ENCODE measurements at places on chromosomes 1 and 21.

DNA sequence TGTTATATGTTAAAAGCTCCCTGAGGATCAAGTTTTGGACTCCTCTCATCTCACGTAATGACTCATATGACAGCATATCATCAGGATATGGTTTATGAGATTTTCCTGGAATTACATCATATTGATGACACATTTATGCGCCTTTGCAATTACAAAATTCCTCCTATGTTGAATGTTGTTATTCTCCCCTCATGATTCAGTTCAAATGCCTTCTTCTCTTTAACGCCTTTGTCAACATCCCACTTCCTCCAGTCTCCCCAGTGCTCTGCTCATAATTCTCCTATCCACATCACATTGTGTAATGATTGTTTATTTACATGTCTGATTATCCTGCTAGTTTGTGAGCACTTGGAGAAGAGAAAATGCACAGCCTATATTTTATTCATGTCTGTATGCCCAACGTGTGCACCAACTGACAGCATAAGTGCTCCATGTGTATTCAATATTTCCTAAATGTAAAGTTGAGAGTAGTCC lies 80.9 kb upstream of the BACH1 start:
- no peak for DNase-seq

- DNase-seq: no peak
Observed at GRCh38 chr1:13766592-13767564, 66.9 kb downstream of the PRDM2 start.

DNA sequence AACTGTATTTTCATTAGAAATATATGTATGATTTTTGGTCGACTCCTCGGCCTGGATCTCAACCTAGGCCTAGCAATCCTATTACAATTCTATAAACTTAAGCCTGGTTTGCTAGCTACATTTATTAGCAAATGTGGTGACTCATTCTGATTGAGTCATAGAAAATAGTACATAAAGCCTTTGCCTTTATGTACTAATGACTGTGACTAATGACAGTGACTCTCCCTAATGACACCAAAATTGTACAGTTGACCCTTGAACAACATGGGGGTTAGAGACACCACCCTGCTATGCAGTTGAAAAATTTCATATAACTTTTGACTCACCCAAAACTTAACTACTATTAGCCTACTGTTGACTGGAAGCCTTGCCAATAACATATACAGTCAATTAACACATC lies 78.9 kb downstream of the CLEC20A start:
- DNase-seq: no peak

GRCh38 chr1:76835203-76835602 lies 32.1 kb upstream of the ST6GALNAC5 start:
- DNase-seq: no peak

DNA sequence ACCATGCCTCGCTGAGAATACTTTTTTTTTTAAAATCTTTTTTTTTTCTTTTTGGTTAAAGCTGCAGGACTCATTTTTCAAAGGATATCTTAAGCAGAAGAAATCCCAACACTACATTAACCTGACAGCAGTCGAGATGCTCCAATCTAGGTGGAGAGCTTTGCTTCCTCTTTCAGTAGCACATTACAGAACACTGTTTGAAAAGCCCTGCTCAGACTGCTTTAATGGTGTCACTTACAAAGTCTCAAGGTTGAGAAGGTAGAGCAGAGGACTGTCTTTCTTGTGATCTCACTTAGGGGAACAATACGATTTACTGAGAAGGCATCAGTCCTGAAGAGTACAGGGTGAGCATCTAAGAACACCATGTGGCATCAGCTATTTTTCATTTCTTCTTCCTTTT lies 21.0 kb upstream of the CPLANE2 start:
- DNase-seq: no peak

- no peak for DNase-seq
Observed at GRCh38 chr1:109253803-109254620, 4.7 kb downstream of the CELSR2 start.

GRCh38 chr1:177700856-177701255 lies 269.0 kb downstream of the SEC16B start:
- no peak for DNase-seq

- no peak for DNase-seq
Observed at GRCh38 chr1:166353213-166353612, 186.4 kb upstream of the FAM78B start.

DNA sequence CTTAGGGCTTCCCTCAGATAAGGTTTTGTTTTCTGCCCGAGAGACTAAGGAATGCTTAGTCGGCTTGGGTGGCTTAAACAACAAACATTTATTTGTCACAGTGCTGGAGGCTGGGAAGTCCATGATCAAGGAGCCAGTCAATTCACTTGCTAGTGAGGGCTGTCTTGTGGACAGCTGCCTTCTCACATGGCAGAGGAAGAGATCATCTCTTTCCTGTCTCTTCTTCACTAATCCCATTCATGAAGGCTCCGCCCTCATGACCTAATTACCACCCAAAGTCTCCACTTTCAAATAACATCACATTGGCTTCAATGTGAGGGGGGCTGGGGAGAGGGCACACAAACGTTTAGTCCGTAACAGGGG lies 50.5 kb upstream of the IL12RB2 start:
- no peak for DNase-seq

GRCh38 chr1:41431490-41432350 lies 52.8 kb downstream of the EDN2 start:
- DNase-seq: no peak

GRCh38 chr1:38569932-38570656 lies 289.5 kb downstream of the RRAGC start:
- DNase-seq: no peak

DNA sequence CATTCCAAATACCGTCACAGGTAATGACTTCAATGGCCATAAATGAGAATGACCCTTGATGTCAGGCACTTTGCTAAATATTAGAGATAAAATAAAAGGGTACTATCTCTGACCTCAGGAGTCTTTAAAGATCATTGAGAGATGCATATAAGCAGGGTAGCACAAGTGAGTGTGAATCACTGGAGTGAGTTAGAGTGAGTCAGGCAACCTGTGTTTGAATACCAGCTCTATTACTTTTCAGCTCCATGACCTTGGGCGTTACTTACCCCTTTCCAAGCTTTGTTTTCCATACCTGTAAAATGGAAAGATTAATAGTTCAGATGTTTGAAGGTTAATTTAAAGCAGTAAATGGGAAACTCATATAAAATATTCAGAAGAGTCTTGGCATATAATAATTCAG lies 1058.0 kb upstream of the ADGRL4 start:
- DNase-seq: no peak

DNA sequence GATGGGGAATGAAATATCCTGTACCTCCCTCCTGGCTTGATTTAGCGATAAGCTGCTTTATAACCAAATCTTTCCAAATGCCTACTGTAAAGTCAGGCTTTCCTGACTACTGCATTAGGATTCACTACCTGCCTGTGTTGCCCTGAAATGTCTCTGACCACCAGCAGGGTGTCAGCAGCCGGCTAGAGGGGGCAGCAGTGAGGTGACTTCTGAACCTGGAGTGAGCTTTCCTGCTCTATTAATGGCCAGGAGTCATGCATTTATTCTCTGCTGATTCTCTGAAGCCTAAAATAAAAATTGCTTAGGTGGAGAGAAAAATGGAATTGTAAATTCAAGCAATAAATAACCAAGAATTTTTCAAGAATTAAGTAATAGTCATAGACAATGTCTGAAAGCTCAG lies 2.5 kb downstream of the BACE2 start:
- DNase-seq: no peak

DNA sequence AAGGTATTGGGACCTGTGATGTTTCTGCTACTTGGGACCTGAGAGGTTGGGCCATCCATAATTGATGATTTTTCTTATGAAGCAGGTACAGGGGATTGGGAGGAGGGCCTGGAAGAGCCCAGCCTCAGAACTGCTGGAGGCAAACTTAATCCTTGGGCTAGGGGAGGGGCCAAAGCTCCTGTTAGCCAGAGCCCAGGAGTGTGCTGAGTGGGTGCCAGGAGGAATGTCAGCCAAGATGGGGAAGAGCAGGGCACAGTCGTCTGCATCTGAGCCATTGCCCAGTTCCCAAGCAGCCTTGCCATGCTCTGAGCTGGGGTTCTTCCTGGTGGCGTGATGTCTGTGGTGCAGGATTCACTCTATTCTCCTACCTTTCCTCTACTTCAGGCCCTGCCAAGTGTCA lies 5.8 kb downstream of the MAPKAPK2 start:
- no peak for DNase-seq

DNA sequence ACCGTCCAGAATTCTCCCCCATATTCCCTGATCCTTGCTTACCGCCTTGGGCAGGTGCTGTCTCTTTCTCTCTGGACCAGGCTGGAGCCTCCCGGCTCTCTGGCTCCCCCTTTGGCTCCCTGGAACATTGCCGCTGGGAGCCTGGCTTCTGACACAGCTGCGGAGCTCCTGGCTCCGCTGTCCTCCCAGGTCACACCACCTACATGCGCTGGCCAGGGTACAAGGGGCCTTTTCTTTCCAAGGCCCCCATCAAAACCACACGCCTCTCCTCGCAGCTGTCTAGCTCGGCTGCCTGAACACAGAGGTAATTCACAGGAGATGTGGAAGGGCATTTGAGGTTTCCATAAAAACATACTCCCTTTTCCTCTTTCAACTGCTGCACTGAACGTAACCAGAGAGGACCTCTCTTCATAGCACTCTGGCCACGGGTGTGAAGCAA lies 7.5 kb upstream of the ZNF648 start:
- no peak for DNase-seq

GRCh38 chr21:29771491-29772066 lies 168.2 kb downstream of the GRIK1 start:
- no peak for DNase-seq

- no peak for DNase-seq
Observed at GRCh38 chr1:29513357-29513756, 277.0 kb downstream of the PTPRU start.

DNA sequence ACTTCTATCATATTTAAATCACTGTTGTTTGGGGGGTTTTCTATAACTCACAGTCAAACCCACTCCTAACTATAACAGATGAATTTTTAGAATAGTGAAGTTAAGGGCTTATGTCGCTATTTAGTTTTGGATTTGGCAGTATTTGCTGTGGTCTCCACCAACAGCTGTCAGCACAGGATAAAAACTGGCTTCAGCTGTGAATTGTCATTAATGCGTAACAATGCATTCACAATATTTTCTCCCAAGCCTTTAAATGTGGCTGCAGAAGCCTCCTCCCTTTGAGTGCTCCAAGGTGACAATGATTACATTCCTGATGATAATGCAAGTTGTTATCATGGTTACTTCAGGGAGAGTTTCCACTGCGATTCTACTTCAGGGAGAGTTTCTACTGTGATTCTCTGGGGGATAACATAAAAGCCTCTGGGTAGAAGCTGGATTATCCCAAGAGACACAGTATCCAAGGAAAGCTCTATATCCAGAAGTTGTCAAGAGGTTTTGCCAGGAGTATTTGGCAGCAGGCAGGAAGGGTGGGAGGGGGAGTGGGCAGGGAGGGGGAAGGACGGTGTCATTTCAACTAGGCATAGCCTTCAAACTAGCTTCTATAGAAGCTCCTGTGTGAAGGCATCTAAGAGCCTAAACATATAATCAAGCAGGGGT lies 14.9 kb upstream of the SMIM12 start:
- no peak for DNase-seq

DNA sequence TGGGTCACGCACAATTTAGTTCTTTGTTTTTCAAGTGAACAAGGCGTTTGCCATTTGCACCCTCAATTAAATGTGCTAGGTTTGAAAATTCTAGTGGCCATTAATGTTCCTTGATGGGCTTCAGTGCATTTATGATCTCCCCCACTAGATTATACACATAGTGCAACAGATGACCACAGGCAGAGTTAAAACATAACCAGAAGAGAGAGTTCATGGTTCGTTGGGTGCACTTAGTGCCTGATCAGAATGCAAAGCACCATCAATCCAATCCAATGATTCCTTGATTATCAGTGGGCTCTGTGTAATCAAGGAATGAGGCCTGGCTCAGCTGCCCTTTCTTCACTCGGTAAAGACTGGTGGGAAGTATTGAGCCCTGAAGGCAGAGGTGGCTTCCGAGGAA lies 334.5 kb downstream of the PRDM2 start:
- DNase-seq: no peak

DNA sequence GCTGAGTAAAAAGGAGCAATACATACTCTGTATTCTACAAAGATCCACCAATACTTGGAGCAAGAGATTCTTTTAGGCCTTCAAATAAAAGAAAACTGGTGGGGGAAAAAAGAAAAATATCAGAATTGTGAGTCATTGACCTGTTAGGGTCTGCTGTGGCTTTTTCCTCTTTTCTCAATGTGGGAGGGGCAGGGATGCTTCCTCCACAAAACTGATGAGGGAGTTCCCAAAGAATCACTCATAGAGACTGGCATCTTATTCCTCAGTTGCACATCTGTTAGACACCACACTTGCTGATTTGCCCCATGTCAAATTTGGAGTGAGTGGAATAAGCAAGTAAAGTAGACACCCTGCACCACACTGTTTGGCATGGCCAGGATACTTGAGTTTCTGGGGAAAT lies 16.6 kb downstream of the C1orf141 start:
- DNase-seq: no peak

DNA sequence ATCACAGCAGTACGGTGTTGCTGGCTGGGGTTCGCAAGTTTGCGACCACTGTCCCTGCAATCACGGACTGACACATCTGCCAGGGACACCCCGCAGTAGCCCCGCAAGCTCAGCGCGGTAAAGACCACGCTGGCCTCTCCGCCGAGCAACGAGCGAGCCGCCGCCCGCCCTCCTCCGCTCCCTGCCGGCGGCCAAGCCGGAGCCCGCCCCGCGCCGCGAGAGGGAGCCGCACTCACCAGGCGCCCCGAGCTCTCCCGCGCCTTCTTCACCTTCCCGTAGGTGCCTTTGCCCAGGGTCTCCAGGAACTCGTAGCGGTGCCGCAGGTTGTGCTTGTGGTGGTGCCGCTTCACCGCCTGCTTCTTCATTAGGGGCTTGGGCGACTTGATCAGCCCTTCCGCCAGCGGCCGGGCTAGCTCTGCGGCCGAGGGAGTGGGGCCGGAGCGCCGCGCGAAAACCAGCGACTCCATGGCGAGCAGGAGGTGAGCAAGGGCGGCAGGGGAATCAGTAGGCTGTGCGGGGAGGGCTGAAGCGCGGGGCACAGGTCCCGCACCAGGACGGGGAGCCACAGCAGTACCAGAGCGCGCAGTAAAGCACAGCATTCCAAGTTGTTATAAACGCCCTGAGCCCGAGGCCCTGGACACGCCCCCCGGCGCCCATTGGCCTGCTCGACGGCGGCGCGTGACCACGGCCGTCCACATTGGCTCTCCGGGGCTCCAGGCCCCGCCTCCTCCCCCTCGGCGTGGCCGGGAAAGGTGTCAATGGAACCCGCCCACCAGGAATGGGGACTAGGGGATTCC lies at the start of gene NUAK2:
Gene NUAK2 (minus strand): TSS at position 584 of the 797 bp plus-strand sequence. CDS start 117 bp downstream, at position 467.
- DNase-seq: peak; percentile 72

DNA sequence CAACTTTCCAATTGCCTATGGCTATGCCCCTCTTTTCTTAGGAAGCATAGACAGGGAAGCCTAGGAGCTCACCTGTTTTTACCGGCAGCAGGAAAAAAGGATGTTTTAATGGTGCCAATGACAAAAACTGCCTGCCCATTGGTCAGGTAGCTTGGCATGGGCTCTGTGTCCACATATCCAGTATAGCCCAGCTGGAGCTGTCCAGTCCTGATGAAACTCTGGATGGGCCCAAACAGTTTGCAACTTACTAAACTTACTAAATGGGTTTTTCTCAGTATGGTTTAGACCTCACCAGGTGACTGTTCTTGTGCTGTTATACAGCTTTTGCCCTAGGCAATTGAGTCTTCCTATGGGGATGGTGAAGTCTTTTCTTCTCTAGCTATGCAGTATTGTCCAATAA lies 711.2 kb downstream of the AMY1C start:
- no peak for DNase-seq

GRCh38 chr1:240486611-240487010 lies 125.3 kb downstream of the GREM2 start:
- DNase-seq: no peak

All from effector memory CD4-positive, alpha-beta T cell (primary cell).